ENCODE measurements at places on chromosomes 1 and 21.
A peak's percentile ranks its signal among the peaks of the same experiment; 100 is the strongest.

DNA sequence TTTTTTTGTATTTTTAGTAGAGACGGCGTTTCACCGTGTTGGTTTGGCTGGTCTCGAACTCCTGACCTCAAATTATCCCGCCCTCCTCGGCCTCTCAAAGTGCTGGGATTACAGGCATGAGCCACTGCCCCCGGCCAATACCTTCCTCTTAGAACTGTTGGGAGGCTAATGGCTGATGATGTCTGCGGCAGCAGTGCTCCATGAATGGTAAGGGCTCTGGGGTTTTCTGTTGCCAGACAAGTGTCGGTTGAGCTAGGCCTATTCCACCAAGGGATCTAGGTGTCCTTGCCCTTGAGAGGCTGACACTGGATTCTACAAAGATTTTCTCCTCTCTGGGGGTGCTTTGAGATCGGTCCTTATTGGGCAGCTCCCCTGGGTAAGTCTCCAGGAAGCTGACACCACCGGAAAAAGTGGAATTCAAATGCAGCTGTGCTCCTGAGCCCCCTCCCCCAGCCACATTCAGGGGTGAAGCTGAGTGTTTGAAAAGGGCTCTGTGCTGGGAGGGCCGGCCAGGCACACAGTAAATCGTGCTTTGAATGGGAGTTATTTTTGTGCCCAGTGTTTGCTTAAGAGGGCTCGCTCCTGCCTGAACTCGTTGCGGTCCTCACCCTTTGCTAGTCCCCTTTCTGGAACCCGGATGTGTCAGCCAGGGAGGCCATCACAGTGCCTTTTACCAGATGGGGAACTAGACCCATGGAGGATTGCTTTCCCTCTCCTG lies 5.2 kb downstream of the SOX13 start:
- no peak for DNase-seq

DNA sequence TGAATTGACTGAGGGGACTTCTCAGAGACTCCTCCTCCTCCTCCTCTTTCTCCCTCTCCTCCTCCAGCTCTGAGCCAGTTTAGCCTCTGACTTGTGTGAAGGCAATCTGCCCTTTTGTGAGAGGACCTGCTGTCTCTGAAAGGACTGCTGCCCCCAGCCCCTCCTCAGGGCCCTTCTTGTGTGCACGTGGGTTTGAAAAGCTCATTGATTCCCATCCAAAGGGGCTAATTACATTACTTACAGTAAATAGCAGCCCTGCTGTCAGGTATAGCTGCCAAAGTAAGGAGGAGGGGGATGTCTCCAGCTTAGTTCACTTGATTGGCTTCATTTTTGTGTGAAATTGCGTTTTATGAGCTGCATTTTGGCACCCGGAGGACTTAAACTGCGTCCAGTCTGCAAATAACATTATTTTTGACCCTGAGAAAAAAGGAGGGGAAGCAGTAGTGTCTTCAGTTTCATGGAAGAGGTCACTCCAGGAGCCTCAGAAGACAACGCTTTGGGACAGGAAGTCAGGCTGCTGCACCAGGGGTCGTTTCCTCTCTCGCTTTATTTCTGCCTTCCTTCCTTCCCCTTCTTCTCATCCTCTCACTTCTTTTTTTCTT lies 1.8 kb upstream of the LHX9 start:
- no peak for DNase-seq

GRCh38 chr1:240149484-240150094 lies 57.9 kb downstream of the FMN2 start:
- DNase-seq, result peak; percentile 14

GRCh38 chr1:44822131-44822701 lies 13.9 kb downstream of the BTBD19 start:
- no peak for DNase-seq
